ENCODE measurements at places on chromosomes 3 and 15. TPM values are rescaled to one million over a fixed set of nuclear protein-coding genes. Genes with fewer than 3 reads are reported as not detected.

GRCh38 chr3:171260466-171260865 is 199.7 kb downstream of the TNIK start:
- no peak for DNase-seq

- no peak for DNase-seq
These were observed 7.9 kb downstream of the TNIK start for GRCh38 chr3:171452328-171452727.

CPN2 gene
- not detected for total RNA-seq

- no peak for DNase-seq
These were observed 26.9 kb upstream of the SAMMSON start for GRCh38 chr3:69972672-69973071.

Data from osteocyte (in vitro differentiated cells).